ENCODE measurements at places on chromosomes 13 and 19.

DNA sequence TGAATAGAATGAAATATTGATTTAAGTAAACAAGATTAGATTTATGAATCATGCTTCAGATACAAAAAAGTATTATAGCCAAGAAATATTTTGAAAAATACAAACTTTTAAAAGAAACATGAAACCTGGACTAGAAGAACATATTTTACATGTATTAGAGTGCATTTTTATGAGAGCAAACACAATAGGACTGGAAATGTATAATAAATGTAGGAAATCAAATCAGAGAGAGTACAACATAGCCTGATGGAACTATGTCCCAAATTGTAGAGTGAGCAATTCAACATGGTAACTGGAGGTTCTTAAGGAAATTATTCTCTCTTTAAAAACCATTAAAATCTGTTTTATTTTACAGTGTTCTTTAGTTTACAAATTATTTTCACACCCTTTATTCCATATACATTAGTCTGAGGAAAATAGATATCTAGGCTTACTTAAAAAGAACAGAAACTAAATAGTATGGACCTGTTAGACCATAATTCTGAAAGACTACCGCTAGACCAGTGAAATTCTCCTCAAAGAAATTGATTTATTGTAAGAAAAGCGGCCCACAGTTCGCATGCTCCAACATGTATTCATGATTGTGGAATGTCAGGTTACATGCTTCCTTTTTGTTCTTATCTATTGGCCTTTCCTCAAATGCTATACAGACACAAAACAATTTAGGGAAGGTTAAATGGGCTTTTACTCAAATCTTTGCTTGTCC lies 1526.5 kb upstream of the SLC10A2 start:
- peak; percentile 50 for DNase-seq
- H3K4me3 ChIP-seq = no peak overlapping the region
- no peaks in the 10 kb centered on the region for H3K27me3 ChIP-seq
- H3K4me1 ChIP-seq = no peaks in the 10 kb centered on the region
- H3K27ac ChIP-seq = no peak overlapping the region

GRCh38 chr19:18109733-18110608 lies 12.4 kb downstream of the MAST3 start:
- no peaks in the 10 kb centered on the region for H3K27me3 ChIP-seq
- DNase-seq = peak; percentile 20
- H3K4me3 ChIP-seq = peak overlapping the region; percentile 78
- no peak overlapping the region for H3K27ac ChIP-seq
- H3K36me3 ChIP-seq = no peaks in the 10 kb centered on the region

- H3K4me3 ChIP-seq = no peak overlapping the region
- no peaks in the 10 kb centered on the region for H3K36me3 ChIP-seq
- H3K27me3 ChIP-seq = no peaks in the 10 kb centered on the region
- H3K27ac ChIP-seq = no peak overlapping the region
- no peaks in the 10 kb centered on the region for H3K4me1 ChIP-seq
- DNase-seq = peak; percentile 68
Observed at GRCh38 chr19:51473009-51473707, 5.2 kb upstream of the CEACAM18 start.

- H3K4me1 ChIP-seq = peaks cover 8% of the 10 kb centered on the region
- H3K27ac ChIP-seq = no peak overlapping the region
- no peak overlapping the region for H3K4me3 ChIP-seq
- peaks cover 52% of the 10 kb centered on the region for H3K36me3 ChIP-seq
- no peaks in the 10 kb centered on the region for H3K27me3 ChIP-seq
Observed at GRCh38 chr19:18932216-18932841, 8.7 kb downstream of the HOMER3 start.

DNA sequence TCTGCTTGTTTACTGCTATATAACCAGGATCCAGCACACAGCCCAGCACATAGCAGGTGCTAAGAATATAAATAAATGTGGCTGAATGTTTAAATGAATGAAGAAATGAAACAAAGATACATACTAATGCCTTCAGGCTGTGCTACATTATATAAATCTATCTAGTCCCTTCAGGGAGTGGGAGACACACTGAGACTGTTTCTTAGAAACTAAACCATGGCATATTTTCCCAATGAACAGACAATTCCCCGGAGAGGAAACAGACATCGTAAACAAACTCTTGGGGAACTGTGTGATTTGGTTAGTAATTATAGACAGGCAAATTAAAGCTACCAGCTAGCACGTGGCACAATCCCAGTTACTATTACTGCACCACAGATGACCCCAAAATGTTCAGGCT lies 9.7 kb upstream of the FEM1A start:
- no peak overlapping the region for H3K27ac ChIP-seq
- H3K4me1 ChIP-seq = no peaks in the 10 kb centered on the region
- no peak for DNase-seq
- no peaks in the 10 kb centered on the region for H3K36me3 ChIP-seq

DNA sequence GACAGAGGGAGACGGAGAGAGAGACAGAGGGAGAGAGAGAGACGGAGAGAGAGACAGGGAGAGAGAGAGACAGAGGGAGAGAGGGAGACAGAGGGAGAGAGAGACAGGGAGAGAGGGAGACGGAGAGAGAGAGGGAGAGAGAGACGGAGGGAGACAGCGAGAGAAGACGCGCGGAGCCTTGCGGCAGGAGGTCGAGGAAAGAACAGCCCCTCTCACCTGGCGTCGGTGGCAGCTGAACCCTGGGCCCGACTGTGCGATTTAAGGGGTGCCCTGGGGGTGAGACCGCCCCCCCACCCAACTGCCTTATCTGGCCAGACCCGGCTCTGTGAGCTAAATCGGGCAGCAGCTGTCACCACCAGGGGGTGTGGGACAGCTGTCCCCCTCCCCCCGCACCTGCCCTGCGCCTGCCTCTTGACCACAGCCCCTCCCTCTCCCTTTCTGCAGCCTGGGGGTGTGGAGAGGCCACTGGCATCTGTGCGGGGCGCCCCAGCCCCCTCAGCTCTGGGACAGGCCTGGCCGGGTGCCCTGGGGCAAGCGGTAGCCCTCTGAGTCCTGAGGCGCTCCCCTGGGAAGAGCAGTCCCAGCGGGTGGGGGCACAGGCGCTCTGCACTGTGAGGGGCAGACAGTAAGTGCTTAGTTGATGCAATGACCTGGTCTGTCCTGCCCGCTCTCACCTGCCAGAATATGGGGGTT lies 10.8 kb downstream of the JOSD2 start:
- H3K4me1 ChIP-seq = peaks cover 30% of the 10 kb centered on the region
- H3K4me3 ChIP-seq = peak overlapping the region; percentile 66
- no peak for DNase-seq
- no peaks in the 10 kb centered on the region for H3K27me3 ChIP-seq
- H3K36me3 ChIP-seq = no peaks in the 10 kb centered on the region

DNA sequence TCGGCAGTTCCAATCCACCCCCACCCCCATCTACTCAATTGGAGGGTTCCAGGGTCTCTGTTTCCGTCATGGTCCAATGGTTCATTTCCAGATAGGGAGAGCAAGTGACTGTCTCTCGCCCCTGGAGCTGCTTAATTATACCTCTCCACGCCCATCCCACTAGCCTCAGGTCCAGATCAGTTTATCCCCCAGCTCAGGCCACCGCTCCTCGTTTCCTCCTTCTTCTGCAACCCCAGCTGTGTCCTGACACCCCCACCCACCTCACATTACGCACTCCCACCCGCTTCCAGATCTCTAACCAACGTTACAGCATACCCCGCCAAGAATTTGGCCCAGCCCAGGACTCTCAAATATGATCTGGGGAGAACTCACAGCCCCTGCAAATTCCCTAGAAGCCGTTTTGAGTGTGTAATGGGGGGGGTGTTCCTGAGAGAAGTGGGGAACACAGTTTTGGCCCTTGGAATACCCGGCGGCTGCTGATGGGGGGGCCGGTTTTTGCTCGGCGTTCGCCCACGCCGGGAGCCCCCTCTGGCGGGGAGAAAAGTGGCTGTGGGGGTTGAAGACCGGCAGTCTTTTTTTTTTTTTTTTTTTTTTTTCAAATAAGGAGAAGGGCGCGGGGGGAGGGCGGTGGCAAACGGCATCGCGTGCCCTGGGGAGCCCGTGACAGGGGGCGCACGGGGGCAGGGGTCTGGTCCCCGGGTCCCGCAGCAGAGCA lies 1.7 kb upstream of the PDE4A start:
- H3K36me3 ChIP-seq = no peaks in the 10 kb centered on the region
- H3K27ac ChIP-seq = no peak overlapping the region
- H3K4me1 ChIP-seq = peaks cover 17% of the 10 kb centered on the region
- H3K4me3 ChIP-seq = no peak overlapping the region

DNA sequence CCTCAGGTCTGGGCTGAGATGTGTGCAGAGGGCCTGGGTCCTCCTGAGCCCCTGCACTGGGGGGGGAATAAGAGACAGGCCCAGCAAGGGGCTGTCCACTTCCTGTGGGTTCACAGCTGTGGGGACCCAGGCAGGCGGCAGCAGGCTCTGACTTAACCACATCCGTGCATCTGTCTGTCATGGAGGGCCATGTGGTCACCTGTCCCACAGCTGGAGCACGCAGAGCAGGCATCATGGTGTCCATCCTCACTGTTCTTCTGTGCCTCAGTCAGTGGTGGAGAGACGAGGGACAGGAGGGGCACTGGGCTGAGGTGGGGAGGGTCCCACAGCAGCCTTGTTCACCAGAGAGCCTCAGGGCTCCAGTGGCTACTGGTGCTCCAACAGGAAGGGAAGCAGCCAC lies 16.3 kb upstream of the KIR3DL3 start:
- no peaks in the 10 kb centered on the region for H3K4me1 ChIP-seq
- H3K27ac ChIP-seq = no peak overlapping the region
- H3K4me3 ChIP-seq = no peak overlapping the region
- H3K36me3 ChIP-seq = no peaks in the 10 kb centered on the region
- no peak for DNase-seq

- H3K27ac ChIP-seq = no peak overlapping the region
- H3K4me3 ChIP-seq = no peak overlapping the region
- no peaks in the 10 kb centered on the region for H3K36me3 ChIP-seq
Observed at GRCh38 chr13:70087247-70087646, 20.4 kb upstream of the ATXN8OS start.

- no peak overlapping the region for H3K27ac ChIP-seq
- no peaks in the 10 kb centered on the region for H3K27me3 ChIP-seq
- no peaks in the 10 kb centered on the region for H3K4me1 ChIP-seq
- peaks cover 3% of the 10 kb centered on the region for H3K36me3 ChIP-seq
- no peak overlapping the region for H3K4me3 ChIP-seq
Observed at GRCh38 chr13:28171266-28171665, 32.9 kb downstream of the PAN3 start.

DNA sequence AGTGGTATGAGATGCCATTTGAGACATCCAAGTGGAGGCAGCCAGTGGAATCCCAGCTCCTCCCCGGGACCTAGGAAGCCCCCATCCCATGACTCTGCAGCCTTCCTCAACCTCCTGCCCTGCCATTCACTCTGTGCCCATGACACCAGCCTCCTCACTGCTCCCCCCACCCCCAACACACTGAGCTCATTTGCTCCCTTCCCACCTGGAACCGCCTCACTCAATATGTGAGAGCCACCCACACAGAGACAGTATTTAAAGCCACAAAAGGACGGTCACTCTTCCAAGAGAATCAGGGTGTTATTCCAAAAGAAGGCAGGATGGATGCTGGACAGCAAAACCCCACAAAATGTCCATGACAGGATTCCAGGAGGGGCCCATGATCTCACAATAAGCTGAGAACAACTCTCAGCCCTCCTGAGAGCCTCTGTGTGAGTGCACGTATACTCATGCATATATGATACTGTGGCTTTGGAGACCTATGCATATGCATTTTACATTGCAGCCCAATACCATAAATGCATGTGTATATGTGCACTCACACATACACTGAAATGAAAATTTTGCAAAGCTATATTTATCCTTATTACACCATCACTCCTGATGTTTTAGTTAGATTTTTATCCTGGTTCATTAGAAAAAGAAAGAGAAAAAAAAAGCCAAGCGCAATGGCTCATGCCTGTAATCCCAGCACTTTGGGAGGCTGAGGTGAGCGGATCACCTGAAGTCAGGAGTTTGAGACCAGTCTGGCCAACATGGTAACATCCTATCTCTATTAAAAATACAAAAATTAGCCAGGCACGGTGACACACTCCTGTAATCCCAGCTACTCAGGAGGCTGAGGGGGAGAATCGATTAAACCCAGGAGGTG lies 10.8 kb upstream of the RANBP3 start:
- no peak for DNase-seq
- peaks cover 4% of the 10 kb centered on the region for H3K4me1 ChIP-seq
- H3K36me3 ChIP-seq = no peaks in the 10 kb centered on the region
- H3K4me3 ChIP-seq = no peak overlapping the region
- H3K27me3 ChIP-seq = no peaks in the 10 kb centered on the region

- H3K4me3 ChIP-seq = no peak overlapping the region
- H3K27ac ChIP-seq = no peak overlapping the region
- H3K27me3 ChIP-seq = no peaks in the 10 kb centered on the region
- no peak for DNase-seq
- H3K36me3 ChIP-seq = no peaks in the 10 kb centered on the region
Observed at GRCh38 chr19:31903979-31904378, 441.4 kb upstream of the ZNF507 start.

DNA sequence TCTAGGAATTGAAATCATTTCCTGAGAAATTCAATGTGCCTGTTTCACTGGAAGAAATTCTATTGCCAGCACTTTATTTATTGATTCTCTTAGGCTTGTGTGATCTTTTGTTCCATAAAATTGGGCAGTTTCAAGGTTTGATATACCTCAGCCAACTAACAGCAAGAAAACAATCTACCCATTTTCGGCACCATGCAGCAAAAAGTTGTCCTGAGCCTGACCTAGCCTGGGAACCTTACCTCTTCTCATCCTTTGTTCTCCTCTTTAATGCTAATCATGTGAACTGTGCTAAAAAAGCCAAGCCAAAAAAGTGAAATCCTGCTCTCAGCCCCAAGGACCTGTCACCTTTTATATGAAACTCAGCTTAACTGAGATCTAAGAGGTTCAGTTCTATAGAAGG lies 477.3 kb downstream of the SUCLA2 start:
- no peaks in the 10 kb centered on the region for H3K36me3 ChIP-seq
- no peak overlapping the region for H3K27ac ChIP-seq
- no peak for DNase-seq
- no peaks in the 10 kb centered on the region for H3K27me3 ChIP-seq
- H3K4me1 ChIP-seq = no peaks in the 10 kb centered on the region

DNA sequence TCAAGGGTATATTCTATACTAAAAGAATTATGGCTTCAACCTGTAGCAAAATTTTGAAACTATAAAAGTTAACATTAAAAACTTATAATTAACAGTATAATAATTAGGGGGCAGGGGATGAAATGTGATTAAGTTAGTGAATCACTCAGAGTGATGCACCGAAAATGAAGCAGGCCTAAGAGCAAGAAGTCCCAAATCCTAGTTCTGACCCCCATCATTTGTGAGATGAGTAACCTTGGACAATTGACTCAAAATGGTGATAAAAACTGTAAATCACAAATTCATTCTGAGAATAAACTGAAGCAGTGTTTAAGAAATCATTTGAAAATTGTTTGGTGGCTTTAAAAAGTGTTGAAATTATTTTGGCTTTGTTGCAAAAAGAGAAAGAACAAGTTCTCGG lies 56.8 kb downstream of the KLF12 start:
- H3K4me1 ChIP-seq = no peaks in the 10 kb centered on the region
- DNase-seq = no peak
- H3K36me3 ChIP-seq = no peaks in the 10 kb centered on the region
- no peaks in the 10 kb centered on the region for H3K27me3 ChIP-seq
